ENCODE measurements at places on chromosomes 12 and 14.

- no peak for DNase-seq
Observed at GRCh38 chr12:58916921-58917511, 3.3 kb downstream of the LRIG3 start.

GRCh38 chr12:123109319-123109772 lies 41.5 kb downstream of the PITPNM2 start:
- no peak for DNase-seq

GRCh38 chr12:51082561-51083125 lies 753 bp downstream of the CSRNP2 start:
- no peak for DNase-seq

DNA sequence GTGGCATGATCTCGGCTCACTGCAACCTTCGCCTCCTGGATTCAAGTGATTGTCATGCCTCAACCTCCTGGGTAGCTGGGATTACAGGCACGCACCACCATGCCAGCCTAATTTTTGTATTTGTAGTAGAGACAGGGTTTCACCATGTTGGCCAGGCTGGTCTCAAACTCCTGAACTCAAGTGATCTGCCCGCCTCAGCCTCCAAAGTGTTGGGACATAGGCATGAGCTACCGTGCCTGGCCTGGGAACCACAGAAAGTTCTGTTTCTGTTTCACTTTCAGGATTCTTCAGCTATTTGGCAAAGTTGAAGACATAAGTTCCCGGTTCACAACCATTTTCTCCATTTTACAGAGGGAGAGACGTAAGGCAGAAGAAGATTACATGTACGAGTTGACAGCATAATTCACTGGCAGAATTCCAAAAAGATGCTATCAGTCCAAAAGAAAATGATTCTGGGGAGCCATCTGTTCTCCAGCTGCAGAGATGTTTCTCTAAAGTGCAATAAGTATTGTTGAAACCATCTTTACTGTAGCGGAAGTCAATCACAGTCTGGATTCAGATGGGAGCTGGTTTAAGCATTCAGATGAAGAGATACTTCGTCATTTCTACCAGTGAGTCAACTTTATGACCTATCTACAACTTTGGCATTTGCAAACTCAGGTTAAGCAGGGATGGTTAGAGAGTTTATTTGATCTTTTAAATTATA lies 8.1 kb upstream of the RNF34 start:
- DNase-seq, result no peak

DNA sequence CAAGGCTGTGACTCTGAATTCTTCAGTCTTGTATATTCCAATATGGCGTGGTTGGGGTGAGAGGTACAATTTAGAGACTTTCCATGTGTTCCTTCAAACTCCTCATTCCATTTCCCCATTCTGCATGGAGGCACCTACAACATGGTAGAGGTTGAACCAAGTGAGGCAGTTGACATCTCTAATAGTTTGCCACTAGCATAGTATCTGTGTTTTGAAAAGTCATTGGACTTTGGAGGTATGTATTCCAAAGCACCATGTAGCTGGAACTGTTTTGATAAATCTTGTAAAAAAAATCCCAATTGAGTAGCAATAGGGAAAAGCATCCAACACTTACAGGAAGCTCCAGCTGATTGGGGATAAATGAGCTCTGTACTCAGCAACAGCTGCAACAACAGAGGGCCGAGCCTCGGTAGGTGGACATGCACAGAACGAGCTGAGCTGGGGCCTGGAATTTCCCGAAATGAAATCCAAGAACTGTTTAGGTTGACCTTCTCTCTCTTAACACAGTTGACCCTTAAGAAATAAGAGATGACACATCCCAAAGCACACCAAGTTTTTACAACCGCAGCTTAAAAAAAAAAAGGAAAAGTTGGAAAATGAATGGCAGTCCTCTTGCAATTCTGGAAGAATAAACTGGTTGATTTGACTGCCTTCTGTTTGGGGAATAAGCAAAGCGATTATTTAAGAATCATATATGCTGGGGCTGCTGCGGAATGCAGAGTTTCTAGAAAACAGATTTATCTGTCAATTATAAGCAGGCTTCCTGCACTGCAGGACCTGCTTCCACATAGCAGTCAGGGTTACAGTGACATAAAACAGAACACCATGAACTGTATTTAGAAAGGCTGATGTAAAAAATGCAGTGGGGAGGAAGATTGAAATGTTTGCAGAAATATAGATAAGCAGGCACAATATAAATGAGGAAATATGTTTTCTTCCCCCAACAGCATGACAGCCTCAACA lies 194.6 kb upstream of the KRR1 start:
- peak; percentile 21 for DNase-seq

GRCh38 chr12:14239935-14240872 lies 125.3 kb upstream of the ATF7IP start:
- no peak for DNase-seq

DNA sequence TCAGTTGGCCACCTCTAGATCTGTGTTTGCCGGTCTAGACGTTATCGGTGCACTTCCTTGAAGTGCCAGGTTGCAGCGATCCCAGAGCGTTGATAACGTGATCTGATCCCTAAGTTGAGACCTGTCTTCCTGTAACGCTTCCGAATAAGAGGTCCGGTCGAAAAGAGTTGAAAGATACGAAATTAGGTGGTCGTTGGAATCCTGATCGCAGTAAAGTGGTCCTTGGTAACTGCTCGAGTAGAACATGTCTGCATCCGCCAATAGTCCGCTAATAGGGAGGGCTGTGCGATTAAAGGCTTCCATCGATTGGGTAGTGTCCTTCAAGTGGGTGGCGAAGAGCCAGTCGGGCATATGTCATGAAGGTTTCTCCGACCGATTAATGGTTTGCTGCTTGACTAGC lies 2.7 kb downstream of the SRSF5 start:
- no peak for DNase-seq
